ENCODE measurements at places on chromosomes 3 and 15. TPM values are rescaled to one million over a fixed set of nuclear protein-coding genes. Genes with fewer than 3 reads are reported as not detected.

DNA sequence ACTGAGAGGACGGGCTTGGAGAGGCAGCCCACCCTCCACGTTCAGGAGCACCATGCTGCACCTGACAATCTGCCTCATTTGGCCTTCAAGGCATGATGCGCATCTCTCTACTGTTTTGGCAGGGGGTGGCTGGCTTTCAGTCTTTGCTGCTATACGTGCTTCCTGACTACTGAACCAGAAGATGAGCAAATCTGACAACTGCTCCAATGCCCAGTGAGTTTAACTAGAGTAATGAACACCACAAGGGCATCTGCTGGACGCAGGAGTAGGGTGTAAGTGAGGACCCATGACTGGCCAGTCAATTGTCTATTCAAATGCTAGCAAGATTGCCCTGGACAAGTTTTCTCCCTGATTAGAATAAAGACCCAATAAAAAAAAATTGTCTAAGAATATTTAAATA lies 335.7 kb downstream of the MAGI1 start:
- DNase-seq, result no peak

GRCh38 chr3:142950972-142951371 lies 12.5 kb downstream of the PAQR9 start:
- no peak for DNase-seq

DNA sequence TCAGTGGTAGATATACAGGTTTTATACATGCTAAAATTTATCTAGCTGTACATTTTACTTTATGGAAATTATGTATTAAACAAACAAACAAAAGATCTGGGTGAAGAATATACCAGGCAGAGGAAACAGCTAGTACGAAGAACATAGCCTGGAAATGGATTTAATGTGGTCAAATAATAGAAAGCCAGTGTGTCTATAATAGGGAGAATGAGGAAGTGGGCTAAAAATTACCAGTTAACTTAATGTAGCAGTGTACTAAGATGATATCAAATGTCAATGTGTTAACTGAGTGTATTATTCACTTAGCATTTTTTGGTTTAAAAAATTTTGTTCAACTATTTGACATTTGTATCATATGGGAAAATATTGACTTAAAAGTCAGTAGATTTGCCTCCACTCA lies 22.8 kb upstream of the SLC15A2 start:
- DNase-seq, result no peak

DNA sequence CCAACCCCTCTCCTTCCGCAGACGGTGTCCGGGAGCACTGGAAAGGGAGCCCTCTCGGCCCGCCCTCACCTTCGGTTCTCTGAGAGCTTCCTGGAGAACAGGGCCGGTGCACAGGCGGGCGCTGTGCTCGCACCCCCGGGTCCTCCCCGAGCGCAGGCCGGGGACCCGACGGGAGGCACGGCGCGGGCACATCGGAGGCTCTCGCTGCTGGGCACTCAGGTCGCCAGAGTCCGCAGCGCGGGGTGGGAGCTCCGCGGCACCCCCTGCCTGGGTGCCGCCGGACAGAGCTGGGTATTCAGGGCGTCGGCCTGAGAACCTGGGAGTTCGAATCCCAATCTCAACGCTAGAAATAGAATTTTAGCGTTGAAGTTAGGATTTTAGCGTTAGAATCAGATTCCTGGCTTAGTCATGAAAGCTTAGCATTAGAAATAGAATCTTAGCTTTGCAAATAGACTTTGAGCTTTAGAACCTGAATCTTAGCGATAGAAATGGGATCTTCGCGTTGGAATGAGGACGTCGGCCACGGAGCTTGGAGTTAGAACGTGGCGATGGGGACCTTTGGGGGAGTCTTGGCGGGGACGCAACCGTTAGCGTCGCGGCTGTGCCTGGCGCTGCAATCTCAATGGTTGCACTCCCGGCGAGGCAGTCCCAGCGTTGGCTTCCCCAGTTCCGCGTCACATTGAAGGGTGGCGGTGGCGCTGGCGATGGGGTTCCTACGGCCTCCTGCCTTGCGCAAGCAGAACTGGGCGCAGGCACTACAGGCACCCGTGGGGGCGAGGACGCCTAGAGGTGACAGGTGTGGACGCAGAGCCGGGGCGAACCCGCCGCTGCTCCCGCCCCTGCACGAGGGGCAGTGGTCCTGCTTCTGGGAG lies 549 bp downstream of the TRH start:
- no peak for DNase-seq

DNA sequence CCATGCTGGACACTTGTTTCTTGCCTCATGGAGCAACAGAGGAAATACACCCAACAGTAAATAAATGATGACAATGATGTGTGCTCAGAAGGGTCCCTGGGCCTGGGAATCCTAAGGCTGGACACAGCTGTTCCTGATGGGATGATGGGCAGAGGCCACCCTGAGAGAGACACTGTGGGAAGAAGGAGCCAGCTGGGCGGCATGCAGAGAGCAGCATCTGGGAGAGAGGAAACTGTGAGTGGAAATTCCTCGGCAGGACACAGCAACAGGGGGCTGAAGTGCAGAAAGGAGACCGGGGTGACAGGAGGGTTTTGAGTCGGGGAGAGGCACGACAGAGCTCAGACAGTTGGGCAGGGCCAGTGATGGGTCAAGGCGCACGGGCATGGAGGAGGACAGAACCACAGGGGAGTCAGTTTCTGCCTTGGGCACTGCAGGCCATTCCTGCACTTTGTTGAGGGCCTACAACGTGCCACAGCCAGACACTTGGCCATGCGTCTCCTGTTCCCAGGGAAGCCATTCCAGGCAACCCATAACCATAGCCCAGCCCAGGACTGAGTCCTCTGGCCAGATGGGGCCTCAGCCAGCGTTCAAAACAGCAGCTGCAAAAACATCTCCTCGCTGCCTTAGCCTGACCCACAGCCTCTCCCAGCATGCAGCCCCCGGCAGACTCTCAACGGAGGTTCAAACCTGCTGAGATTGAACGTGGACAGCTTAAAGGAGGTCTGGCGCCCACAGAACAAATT lies 36.7 kb upstream of the SLC6A1 start:
- DNase-seq, result no peak

DNA sequence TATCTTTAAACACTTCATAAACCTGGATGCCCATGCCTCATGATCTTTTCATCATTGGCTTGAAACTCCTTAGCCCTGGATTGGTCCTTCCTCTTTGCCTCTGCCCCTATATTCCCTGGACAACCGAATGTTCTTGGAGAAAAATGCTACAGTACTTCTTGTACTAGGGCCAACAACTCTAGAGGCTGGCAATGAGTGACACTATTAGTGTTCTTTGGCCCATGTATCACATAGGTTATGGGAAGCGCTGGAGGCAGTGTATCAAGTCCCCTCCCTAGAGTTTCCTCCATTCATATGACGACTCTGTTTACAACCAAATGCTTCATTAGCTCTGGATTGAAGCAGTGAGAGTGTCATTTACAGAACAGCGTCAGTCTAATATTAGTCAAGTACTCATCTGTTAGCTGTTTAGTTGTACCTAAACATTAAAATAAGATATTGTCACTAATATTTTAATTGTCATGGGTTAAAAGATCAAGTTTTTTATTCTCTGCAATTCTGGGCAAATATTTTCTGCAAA lies 66.4 kb upstream of the MYO5C start:
- no peak for DNase-seq

DNA sequence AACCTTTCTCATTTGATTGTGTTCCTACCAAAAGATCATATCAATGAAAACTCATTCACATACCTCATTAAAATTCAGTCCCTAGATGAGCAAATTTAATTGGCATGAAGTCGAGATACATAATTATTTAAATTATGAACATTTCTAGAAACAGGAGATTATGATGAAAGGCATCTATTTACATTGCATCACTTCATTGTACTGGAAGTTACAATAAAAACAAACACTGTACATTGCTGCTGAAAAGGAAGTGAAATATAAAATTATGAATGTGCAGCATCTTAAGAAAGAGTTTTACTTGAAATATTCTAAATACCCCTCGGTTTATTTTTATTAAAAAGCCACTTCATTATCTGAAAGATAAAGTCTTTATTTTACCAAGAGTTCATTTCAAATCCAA lies 163.4 kb upstream of the ZNF385D start:
- no peak for DNase-seq

The CISH gene
- total RNA-seq, result 6.2 TPM

DNA sequence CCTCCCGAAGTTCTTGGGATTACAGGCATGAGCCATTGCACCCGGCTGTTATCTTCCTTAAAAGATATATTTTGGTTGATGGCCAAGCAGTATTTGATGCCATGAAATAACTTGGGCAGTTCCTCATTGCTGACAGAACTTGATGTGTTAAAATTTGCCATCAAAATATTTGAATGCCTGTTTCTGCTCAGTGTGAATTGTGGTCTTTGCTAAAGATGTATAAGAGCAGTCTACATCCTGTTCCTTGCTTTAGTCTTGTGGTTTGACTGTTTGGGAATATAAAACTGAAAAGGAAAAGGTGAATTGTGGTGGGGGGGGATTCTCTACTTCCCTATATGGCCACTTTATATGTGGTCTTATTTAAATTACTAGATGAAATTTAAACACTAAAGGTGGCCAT lies 14.0 kb downstream of the TRIM71 start:
- DNase-seq, result no peak

DNA sequence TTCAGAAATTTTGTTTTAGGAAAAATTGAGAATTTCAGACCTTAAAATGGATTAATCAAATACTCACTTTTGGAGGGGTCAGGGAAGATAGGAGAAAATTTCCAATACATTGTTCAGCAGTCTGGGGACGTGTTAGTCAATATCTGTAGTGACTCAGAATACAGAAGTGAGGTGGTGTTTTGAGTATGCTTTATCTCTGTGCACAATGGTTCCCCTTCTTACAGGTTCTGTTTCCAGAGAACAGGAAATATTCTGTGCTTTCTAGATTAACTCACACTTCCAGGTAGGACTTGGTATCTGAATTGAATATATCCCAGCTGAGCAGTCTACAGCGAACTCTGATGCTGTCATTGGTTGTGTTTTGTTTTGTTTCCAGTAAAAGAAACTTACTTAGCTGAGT lies 30.7 kb upstream of the CCDC54 start:
- no peak for DNase-seq

- DNase-seq, result no peak
Measured at GRCh38 chr3:190545191-190545590, 31.3 kb downstream of the IL1RAP start.

DNA sequence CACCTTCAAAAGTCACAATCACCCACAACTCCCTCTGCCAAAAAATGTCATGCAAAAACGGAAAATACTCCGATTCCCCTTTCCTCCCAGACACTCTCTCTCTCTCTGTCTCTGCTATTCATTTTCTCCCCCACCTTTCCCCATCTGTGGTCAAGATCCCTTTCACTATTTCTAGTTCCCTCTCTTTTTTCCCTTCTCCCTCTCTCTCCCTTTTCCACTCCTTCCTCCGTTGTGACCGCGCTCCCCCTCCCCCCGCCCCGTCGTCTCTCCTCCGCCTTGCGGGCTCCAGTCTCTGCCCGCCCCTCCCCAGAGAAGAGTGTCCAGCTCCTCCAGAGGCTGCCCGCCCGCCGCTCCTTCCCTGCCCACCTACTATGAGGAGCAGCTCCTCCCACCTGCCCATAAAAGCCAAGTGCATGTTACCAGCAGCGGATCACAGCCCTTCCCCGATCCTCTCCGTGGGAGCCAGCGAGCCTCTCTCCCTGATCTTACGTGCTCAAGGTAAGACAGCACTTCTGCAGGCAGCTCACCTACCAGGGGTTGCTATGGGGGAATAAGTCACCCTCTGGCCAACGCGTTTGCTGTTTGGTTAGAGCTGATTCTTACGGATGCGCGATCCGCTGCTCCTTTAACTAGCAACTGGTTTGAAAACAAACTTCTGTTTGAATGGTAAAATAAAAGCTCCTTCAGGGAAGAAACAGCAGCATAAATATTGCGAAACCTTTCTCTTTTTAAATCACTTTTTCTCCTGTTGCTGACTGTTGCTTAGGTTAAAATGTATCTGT lies at the start of gene COL8A1:
TSS of gene COL8A1 (plus strand) at position 428 of the 782 bp plus-strand sequence. CDS start 152,089 bp downstream, outside the sequence.
- DNase-seq, result peak; percentile 13

The PLS1 gene
- 81.0 TPM for total RNA-seq

The RASGRP1 gene
- total RNA-seq, result 4.6 TPM

- no peak for DNase-seq
Measured at GRCh38 chr15:79965846-79966630, 5.0 kb downstream of the BCL2A1 start.

GRCh38 chr15:38782156-38782555 lies 217.5 kb upstream of the RASGRP1 start:
- no peak for DNase-seq

The SLC22A14 gene
- total RNA-seq, result 0.46 TPM

GRCh38 chr3:65196663-65197062 lies 508.9 kb upstream of the ADAMTS9 start:
- no peak for DNase-seq

DNA sequence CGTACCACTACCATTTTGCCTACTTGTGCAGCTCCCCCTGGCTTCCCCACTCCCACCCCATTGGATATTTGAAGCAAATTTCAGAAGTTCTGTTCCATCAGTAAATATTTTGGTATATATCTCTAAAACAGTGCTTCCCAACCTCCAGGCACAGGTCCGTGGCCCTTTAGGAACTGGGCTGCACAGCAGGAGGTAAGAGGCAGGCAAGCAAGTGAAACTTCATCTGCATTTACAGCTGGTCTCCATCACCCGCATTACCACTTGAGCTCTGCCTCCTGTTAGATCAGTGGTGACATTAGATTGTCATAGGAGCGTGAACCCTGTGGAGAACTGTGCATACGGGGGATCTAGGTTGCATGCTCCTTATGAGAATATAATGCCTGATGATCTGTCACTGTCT lies 97.2 kb upstream of the LRRFIP2 start:
- DNase-seq, result no peak

The ARHGEF26 gene
- total RNA-seq, result 56.7 TPM

GRCh38 chr3:71444028-71444860 lies 139.3 kb downstream of the FOXP1 start:
- DNase-seq, result peak; percentile 58

- no peak for DNase-seq
Measured at GRCh38 chr3:14376348-14377043, 25.9 kb upstream of the SLC6A6 start.

- peak; percentile 60 for DNase-seq
Measured at GRCh38 chr15:89419370-89419984, 76.9 kb downstream of the RHCG start.

- DNase-seq, result peak; percentile 100
Measured at GRCh38 chr3:16264708-16265454, at the start of the genes DPH3 and OXNAD1. TSS of gene DPH3 (minus strand) at chr3:16264943. CDS start at chr3:16264876, 67 bp downstream. TSS of gene OXNAD1 (plus strand) at chr3:16265212. CDS start at chr3:16270953, 5,741 bp downstream.

DNA sequence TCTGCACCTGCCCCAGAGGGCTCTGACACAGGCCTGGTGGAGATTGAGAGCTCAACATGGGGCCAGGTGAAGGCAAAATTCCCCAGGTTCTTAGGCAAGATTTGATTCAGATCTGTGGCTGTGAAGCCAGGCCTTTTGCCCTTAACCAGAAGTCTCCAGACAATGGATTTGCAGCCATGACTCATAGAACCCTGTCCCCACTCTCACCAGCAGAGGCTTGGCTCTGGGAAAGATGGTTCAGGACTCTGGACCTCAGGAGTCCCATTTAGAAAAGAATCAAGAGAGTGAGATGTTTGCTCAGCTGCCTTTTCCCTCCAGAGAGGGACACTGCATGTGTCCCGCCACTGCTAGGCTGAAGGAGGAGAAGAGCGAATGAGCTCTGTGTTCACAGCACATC lies 361.4 kb upstream of the ICE2 start:
- no peak for DNase-seq

Data from mucosa of gallbladder (tissue), 1 donor.